NCI-H524 (cell line): ENCODE measurements at places on chromosomes 5 and 9.

GRCh38 chr5:145787001-145787400, 48.1 kb downstream of the PRELID2 start:
- no peak for DNase-seq

GRCh38 chr9:5205071-5205470, 19.6 kb upstream of the INSL6 start:
- DNase-seq, result no peak

DNA sequence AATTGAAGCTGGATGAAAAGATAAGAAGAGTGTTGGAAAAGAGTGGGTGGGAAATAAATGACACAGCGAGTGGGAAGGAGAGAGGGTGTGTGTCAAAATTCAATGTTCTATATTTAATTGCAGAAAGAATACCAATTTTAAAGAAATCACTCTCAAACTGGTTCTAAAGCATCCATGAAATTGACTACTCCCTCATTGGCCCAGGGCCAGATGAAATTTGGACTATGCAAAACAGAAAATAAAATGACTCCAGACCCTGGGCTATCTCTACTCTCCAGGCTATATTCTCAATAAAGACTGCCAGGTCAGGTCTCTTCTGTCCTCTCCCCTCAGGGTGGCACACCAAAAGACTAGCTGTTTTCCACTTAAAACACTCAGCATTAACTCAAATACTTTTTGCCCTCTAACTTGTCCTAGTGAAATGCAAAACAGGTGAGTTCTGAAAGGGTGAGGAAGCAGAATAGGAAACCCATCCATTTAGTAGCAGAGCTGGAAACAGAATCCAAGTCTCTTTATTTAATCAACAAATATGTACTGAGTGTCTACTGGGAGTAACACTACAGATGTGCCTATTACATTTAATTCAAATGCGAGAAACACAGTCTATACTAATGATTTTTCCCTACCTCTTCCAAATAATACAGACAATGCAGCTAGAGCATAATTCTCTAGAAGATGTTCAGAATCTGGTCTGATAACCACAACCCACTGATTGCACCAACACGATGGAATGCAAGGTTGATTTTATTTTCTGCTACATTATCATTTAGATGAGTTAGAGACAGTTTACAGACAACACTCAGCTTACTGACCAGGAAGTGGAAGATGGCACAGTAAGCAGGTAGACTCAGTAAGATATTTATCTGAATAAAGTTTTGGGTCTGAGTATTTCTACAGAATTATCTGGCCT, 42.1 kb downstream of the EFCAB9 start:
- DNase-seq, result no peak

DNA sequence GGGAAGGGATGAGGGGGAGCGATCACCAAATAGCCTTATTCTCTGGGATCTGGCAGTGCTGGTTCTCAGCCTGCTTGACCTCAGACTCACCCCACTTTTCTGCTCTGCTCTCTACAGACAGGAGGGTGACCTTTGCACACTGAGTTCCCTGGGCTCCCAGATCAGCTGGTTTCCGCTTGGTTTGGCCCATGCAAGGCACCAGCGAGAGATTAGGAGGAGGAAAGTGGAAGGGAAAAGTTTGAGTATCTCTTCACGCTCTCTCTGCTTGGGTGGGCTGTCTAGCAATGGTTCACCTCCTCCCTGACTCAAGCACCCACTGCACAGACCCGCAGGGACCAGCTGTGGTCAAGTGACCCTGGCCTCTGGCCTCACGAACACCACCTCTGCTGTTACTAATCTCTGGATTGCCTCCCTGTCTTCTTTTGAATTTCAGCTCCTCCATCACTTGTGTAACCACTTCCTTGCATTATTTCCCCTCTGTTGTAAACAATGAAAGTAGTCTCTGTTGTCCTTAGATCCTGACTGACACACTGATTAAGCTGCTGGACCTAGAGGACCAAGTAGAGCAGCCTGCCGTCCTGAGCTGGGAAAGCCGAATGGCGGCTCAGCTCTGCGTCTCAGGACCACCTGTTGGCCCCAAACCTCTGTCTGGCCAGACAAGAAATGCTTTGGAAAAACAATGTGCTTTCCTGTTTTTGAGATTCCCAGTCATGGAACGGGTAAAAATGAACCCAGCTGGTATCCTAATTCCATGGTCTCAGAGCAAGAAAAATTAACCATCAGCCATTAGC, 186.6 kb downstream of the CRB2 start:
- DNase-seq, result no peak

GRCh38 chr9:33765411-33765810, 29.9 kb upstream of the PRSS3 start:
- no peak for DNase-seq

GRCh38 chr9:78026416-78026815, 5.2 kb downstream of the GNAQ start:
- DNase-seq, result no peak

GRCh38 chr5:29935371-29935770, 1258.1 kb upstream of the CDH6 start:
- no peak for DNase-seq

DNA sequence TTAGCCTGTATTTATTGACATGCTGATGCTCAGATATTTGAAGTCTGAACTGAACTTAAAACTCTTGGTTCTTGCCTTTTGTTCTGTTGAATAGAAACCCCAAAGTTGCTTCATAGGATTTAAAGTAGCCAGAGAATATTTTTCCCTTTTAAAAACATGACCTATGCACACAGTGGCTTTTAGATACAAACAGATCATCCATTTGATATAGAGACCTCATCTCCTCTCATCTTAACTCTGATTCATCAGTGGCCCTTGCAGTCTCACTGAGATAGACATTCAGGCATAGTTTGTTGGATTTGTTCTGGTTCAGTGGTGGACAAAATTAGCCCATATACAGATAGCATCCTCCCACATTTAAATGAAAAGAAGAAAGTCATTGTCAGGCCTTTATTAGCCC, 43.5 kb upstream of the PJA2 start:
- no peak for DNase-seq

- DNase-seq, result peak; percentile 29
Measured at GRCh38 chr5:10229306-10230048, 20.2 kb downstream of the ATPSCKMT start.

- DNase-seq, result no peak
Measured at GRCh38 chr9:35566417-35566816, 38.6 kb upstream of the TESK1 start.

DNA sequence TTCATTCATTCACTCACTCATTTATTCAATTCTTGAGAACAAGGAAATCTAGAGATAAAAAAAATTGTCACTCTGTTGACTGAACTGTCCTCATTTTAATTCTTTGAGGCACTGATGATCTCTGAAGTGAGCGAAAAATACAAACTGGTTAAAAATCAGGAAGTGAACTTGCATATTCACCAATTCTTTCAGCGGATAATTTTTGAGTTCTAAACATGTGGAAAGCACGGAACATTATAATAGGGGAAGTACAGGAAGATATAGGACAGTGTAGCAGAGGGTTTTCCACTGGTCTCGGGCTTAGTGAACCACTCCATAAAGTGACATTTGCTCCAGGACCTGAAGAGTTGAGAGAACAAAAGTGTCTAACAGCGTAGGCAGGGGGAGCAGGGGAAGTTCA, 169.5 kb downstream of the TLR4 start:
- no peak for DNase-seq

- no peak for DNase-seq
Measured at GRCh38 chr5:4674166-4674565, 466.0 kb upstream of the ADAMTS16 start.

- DNase-seq, result no peak
Measured at GRCh38 chr9:137186385-137186784, 2.0 kb downstream of the ANAPC2 start.

DNA sequence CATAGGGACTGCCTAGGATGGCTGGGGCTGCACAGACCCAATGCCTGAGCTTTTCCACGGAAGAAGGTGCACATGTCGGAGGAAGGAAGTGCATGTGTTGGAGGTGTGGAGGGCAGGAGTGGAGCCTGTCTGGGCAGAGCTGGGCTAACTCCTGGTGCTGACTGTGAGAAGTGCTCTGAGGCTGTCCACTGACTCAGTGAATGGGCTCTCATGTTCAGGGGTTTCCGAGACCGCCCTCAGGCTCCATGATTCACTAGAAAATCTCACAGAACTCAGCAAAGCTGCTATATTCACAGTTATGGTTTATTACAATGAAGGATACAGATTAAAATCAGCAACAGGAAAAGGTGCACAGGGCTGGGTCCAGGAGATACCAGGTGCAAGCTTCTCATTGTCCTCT, 37.2 kb downstream of the NTNG2 start:
- DNase-seq, result no peak

DNA sequence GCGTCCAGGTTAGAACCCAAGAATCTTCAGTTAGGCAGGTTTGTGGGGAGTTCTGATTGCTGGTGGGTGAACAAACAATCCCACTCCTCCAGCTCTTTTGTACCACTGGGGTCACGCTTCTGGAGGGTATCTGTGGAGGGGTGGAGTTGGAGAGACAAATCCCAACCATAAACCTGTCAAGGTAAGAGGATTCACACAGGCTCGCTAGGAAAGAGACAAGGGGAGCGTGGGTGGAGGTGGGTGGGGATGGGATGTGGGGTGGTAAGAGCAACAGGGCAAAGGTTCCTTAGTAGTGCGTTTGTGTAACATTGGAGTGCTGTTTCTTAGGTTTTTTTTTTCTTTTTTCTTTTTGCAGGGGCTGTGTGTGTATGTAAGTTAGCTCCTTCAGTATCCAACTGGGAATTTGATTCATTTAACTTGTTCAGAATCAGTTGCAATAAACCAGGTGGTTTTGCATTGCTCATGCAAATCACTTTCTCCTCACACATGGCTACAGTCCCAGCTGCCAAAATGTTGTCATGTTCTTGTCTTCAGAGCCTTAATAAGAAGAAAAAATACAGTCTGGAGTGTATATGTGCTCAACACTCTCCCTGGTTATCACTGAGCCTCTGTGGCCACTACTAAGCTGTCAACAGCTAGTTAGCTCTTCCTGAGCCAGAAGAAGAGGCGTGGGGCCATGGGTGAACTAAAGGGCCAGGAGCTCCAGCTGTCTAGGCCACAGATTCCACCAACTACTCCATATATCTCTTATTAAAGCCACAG, 164.0 kb upstream of the RAD23B start:
- DNase-seq, result peak; percentile 24

GRCh38 chr9:112866662-112867274, 23.9 kb downstream of the SLC46A2 start:
- no peak for DNase-seq

DNA sequence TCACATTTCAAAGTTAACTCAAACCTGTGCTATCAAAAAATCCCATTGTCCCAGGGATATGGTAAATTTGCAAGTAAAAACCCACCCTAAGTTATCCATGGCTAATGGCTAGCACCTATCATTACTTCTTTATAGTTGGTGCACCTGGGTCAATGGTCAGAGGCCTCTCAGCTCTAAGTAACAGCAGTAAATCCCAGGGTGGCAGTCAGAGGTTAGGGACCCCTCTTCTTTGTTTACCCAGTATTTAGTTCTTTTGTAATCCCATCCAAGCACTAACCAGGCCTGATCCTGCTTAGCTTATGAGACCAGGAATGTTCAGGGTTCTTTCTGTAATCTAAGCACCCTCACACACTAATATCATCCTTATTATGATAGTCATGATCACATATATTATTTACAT, 52.1 kb upstream of the WWC1 start:
- DNase-seq, result no peak

DNA sequence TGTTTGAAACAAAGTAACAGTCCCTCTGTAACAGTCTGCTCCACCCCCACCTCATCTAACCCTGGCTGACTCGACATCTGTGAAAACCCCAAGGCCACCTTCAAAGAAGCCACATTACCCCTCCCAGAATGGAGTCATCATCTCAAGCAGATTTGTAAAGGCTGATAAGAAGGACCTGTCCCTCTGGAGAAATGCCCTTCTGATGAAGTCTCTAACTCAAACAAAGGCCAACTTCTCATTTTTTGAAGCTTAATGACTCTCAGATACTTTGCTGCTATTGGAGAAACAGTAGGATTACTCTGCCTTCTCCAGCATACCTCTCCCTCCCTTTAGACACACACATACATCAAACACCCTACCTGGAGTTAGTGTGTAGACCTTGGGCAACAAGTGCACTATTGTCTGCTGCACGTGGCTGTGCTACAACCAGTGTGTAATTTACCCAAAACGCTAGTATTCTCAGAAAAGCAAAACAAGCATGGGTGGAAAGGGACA, 5.3 kb upstream of the SUSD1 start:
- no peak for DNase-seq

DNA sequence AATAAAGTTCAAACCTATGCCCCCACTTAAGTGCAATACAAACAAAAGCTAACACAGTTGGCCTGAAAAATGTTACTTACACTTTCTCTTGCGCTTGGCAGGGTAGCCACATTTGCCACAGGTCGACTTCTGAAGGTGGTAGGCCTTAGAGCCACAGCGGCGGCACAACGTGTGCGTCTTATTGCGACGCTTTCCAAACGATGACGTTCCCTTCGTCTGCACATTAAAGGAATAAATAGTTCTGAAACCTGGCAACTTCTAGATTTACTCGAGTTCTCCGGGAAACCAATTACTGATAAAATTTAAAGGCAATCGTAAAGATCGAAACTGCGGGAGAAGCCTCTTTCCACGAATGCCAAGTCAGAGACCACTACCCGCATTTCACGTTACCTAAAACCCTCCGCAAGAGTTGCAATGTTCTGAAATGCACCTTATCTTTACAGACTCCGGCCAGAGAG, 602 bp downstream of the RPL37 start:
- no peak for DNase-seq
